ENCODE measurements at places on chromosomes 1 and 21.

- no peak for DNase-seq
Measured at GRCh38 chr1:5264476-5264875, 610.1 kb downstream of the AJAP1 start.

GRCh38 chr21:19776076-19776475, 1222.1 kb upstream of the NCAM2 start:
- DNase-seq = no peak

GRCh38 chr1:118116401-118116800, 68.6 kb downstream of the SPAG17 start:
- DNase-seq = no peak

DNA sequence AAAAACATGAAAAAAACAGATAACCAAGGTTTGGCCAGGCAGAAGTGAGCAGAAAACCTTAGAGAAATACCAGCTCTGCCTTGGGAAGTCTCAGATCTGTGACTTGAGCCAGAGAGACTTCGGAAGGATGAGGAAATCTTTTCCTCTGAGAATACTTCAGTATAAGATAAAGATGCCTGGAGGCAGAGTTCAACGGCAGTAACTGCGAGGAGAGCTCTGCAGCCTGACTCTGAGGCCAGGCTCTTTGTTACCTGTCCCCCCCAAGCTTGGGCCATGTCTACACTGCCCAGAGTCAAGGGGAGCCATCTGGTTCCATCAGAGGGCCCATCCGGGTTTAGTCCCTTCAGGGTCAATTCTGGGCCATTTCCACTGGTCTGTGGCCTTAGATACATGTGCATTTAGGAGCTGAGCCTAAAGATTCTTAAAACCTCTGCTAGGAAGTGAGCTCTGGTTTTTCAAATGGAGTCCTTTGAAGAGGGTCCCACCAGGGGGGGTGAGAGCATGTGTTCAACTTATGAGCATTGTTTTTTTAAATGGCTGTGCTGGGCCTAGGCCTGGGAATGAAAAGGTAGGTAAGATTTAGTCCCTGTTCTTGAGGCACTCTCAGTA, 8.7 kb downstream of the KIRREL1 start:
- no peak for DNase-seq

DNA sequence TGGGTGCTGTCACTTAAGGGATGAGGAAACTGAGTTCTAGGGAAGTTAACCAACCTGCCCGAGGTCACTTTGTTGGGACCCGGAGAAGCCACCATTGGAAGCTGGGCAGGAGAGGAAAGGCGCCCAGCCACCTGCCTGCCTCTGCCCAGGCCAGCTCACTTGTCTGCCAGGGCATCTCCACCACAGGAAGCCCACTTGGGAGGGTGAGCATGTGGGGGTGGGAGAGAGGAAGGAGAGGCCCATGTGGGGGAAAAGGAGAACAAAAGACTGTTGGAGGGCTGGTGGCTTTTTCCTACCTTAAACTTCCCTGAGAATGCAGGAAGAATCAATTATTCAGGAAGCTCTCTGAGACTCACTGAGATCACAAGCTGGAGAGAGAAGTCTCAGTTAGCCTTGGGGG, 43.8 kb upstream of the SELENON start:
- no peak for DNase-seq

- DNase-seq = peak; percentile 76
Measured at GRCh38 chr1:25568834-25569596, 25.6 kb downstream of the LDLRAP1 start.

DNA sequence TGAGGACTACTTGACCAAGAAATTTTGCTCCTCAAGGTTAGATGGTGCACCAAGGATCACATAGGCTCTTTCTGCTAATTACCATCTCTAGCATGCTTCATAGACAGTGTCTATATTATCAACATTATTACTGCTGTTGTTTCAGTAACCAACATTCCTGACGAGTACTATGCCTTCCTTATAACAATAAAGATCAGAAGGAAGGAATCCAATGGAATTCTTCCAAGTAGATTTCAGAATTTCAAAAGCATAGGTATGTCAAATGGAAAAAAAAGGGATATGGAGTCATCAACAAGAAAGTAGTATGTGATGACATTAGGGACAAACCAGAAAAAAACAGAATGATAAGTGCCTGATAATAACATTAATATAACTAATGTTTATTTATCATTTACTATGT, 39.6 kb upstream of the LPGAT1 start:
- no peak for DNase-seq

DNA sequence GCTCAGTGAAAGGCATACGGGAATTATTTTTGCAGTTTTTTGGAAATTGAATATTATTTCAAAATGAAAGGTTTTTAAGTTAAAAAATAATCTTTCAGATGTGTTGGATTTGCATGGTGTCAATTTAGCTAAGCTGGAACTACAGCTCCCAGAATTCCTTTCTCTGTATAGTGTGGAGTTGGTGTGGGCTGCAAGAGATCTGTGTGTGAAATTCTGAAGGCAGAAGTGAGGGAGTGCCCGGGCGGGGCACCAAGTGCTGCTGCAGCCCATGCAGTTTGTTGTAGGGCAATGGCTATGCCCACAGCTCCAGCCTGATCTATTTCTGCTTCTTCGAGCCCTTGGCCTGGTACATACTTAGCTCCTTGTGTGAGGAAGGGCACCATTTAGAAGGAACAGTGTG, 60.5 kb upstream of the CSF1 start:
- DNase-seq = no peak

GRCh38 chr1:101408212-101409042, 171.6 kb downstream of the S1PR1 start:
- DNase-seq = no peak

DNA sequence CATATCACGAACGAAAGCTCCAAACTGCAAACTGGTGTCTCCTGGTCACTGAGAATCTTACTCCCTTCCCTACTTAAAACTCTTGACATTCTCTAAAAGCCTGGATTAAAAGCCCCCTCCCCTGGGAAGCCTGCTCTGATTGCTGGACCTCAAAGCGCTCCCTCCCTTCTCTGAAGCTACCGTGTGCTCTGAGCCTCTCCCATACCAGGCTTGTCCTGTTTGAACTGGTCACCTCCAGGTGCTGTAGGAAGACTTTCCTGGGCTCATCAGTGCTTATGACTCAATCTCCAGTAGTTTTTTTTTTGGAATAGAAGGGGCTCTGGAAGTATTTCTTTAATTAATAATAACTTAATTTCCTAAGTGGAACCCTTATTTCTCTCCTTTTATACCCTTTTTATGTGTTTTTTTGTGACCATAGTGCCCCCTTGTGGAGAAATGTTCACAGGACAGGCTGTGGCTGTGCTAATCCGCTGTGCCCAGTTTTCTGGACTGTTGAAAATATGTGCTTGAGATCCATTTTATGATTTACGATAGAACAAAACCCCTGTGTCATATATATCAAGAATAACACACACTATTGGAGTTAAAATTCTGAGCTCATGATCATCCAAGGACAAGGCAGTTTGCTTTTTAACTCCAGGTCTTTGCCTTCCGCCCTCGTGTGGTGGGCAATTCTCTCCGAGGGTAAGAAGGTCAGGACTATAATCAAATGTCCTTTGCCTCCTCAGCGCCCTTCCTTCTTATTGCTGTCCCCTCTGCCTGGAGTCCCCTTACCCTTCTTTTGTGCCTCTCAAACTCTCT, 16.9 kb downstream of the MTARC1 start:
- DNase-seq = peak; percentile 51

- no peak for DNase-seq
Measured at GRCh38 chr1:63276624-63277023, 45.7 kb upstream of the FOXD3 start.

GRCh38 chr1:199857516-199857915, 170.0 kb upstream of the NR5A2 start:
- no peak for DNase-seq

DNA sequence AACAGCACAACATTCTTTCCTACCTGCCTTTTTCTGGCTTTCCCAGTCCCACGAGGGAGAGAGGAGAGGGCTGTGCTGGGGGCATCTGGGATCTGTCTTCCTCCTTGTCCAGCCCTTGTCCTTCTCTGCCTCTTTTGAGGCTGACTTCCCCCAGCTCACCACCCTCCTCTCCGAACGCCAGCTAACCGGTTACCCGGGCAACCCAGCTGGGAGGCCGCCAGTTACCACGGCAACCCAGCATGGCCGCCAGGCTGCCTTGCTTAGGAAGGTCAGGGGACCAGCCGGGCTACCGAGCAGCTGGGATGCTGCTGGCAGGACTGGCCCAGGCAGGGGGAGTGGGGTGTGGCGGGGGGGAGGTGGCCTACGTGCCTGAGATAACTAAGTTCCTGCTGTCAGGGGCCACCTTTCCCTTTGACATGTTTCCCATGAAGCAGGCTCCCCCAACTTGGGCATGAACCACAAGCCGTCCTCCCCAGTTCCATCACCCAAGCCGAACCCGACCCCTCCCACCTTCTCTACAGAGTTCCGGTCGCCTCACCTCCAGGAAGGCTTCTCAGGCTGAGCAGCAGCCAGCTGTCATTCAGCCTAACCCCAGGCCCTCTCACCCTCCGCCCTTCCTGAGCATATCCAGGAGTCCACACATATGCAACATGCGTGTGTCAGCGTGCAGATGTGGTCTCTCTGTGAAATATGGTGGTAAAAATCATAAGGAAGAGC, 8.7 kb downstream of the PLEKHA6 start:
- DNase-seq = no peak

GRCh38 chr1:12479311-12479710, 138.7 kb downstream of the DHRS3 start:
- no peak for DNase-seq

DNA sequence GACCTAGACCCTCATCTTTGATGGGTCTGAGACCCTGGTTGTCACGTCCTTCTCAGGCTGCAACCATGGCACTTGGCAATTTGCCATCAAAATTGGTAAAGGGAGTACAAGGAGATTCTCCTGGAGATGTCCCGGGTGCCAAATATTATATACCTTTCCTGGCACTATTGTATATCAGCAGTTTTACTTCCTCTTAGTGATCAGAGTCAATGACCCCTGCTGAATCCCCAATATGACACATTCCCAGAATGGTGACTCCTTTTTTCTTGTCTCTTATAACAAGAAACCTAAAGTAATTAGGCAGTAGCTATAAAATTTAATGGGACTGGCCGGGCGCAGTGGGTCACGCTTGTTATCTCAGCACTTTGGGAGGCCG, 39.6 kb upstream of the CDC42BPA start:
- DNase-seq = no peak

DNA sequence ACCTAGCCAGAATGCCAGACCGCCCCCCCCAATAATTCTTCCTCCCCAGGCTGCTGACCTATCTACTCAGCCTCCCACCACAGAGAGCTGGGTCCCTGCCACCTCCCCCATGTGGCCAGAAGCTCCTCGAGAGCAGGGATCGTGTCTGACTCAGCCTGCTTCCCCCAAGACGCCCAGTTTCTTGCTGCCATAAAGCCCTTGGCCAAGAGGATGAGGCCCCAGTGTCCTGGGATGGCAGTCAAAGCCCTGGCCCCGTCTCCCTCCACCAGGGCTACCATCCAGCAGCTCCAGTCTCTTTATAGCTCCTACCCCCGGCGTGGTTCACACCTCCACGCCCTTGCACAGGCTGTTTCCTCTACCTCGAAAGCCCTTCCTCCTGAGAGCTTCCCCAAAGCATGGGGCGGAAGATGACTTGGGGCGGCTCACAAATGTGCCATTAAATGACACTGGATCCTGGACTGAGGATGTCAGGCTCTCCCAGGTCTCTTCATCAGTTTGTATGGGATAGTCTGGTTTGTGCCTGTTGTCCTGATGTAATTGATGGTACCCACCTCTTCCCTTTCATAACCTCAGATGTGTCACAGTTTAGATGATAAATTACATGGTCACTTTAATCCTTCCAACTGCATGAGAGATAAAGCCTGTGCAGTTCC, 13.2 kb downstream of the ADGRB2 start:
- DNase-seq = no peak

DNA sequence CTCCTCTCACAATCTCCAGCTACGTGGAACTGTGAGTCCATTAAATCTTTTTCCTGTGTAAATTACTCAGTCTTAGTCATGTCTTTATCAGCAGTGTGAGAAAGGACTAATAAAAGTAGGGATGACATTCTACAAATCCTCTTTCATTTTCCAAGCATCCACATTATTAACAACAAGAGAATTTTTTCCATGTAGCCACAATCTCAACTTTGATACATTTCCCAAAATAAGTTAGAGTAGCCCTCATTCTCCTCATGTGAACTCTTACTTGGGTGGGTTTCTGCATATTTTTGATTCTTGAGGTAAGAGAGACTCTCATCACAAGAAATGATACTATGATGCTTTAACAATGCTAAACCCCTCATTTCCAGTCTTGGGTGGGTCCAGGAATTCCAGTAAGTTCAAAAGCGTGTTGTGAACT, 52.8 kb downstream of the TNFSF18 start:
- DNase-seq = peak; percentile 3

- DNase-seq = no peak
Measured at GRCh38 chr1:92995441-92996430, 34.5 kb upstream of the DIPK1A start.

DNA sequence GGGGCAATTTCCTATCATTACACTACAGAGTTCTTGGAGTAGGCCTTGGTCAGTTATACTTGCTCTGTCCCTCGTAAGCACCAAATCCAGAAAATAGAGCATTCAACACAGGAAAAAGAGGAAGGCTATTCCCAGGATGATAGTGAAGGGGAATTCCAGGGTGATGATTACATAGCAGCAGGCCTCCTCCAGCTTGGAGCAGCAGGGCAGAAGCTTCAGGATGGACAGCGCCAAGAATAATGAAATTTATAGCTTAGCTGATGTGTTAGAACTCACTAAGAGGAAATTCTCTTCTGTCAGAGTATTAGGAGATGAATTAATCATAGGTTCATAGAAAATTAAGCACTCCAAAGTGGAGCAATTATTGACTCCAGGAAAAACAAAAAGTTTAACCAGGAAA, 10.8 kb upstream of the SMAP2 start:
- DNase-seq = no peak

DNA sequence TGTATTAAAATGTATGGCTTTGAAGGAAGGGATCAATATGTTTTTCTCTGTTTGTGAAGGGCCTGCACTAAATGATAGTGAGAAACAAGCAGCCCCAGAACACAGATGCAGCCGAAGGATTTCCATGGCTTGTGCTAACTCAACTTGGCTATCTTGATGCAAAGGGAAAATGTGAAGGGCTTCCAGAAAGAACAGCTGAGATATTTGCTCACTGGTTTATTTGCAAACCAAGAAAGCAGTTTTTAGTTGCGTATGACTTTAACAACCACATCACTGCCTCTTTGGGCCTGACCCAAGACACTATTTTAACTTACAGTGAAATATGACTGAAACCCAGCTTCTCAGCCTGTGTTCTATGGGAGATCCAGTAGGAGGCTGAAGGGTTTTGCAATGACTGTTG, 369.9 kb downstream of the SETD4 start:
- DNase-seq = no peak

- peak; percentile 41 for DNase-seq
Measured at GRCh38 chr1:63773815-63774616, at the start of gene ROR1. Gene ROR1, plus strand, starts transcription at chr1:63774017.

- no peak for DNase-seq
Measured at GRCh38 chr1:4754816-4755215, 100.4 kb downstream of the AJAP1 start.

DNA sequence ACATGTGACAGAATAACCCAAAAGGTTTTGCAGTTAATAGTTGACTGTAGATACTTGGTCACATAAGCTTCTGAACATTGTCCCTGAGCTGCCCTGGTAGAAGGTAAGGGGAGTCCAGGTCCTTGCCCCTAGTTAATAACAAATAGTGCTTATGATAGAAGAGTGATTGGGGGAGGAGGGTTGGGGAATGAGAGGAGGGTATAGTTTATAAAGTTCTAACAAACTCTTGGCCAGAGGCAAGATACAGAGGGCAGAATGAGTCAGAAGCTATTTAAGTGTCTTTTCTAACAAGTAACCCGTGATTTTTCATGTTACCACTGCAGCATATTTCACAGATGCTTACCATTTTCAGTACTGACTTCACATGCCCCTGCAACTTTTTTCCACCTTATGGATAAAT, 26.7 kb upstream of the MYOCOS start:
- DNase-seq = no peak

- peak; percentile 99 for DNase-seq
Measured at GRCh38 chr1:8211883-8212579, 105.9 kb upstream of the SLC45A1 start.

Data from RKO (cell line).